ENCODE measurements at places on chromosomes 11 and 22. TPM values are rescaled to one million over a fixed set of nuclear protein-coding genes. Genes with fewer than 3 reads are reported as not detected.
A peak's percentile ranks its signal among the peaks of the same experiment; 100 is the strongest.

The MUS81 gene
- 85.8 TPM for total RNA-seq

The PATE4 gene
- not detected for total RNA-seq

DNA sequence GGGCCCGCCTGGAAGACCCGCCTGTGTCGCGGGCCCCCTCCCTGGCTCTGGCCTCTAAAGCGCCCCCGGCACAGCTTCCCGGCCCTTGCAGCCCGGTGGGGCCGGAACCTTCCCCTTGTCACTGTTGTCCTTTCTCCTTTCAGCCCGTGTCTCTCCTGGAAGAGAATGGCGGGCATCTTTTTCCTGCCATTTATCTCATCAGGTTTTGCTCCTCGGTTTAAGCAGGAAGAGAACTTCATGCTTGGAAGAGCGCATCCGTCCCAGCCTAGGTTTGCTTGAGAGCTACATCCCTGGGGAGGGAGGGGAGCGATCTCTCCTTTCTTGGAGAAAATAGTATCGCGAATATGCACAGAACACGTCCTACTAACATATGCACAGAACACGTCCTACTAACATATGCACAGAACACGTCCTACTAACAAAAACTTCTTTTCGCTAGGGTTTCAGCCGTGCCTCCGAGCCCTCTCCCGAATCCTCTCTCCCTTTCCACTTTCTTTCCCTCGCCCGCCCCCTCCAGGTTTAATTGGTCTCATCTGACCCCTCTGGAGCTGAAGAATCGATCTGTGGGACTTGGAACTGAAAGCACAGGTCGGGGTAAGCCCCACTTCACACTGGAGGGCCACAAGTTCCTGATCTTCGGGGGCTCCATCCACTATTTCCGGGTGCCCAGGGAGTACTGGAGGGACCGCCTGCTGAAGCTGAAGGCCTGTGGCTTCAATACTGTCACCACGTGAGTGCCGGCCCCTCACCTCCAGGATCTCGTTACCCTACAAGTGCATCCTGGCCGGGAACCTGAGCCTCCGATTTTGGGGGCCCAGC lies 1.2 kb downstream of the GLB1L3 start:
- no peak for DNase-seq

DNA sequence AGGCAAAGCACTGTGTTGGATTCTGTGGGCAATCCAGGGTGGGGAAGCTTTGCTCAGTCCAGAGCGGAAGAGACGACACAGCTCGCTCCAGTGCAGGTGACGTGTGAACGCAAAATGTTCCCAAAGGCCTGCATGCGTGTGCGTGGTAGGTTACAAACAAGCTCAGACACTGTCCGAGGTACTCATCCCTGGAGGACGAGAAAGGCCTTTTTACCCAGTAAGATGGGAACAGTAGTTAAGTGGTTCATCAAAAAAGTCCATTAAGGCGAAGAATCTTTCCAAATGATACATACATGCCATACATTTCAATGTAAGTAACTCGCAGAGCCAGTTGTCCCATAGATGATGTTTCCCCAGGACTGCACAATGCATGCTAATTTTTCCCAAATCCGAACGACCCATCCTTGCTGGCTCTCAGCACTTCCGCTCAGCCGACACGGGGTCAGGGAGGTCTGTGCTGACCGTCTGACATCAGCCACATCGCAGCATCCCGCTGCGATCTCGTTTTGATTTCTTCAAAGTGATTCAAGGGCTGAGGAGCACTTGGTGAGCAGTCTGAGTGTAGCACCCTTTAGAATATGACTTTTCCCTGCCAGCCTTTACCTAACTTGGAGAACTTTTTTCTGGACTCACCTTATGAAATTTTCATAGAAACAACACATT lies 19.0 kb downstream of the B3GAT1 start:
- no peak for DNase-seq

DNA sequence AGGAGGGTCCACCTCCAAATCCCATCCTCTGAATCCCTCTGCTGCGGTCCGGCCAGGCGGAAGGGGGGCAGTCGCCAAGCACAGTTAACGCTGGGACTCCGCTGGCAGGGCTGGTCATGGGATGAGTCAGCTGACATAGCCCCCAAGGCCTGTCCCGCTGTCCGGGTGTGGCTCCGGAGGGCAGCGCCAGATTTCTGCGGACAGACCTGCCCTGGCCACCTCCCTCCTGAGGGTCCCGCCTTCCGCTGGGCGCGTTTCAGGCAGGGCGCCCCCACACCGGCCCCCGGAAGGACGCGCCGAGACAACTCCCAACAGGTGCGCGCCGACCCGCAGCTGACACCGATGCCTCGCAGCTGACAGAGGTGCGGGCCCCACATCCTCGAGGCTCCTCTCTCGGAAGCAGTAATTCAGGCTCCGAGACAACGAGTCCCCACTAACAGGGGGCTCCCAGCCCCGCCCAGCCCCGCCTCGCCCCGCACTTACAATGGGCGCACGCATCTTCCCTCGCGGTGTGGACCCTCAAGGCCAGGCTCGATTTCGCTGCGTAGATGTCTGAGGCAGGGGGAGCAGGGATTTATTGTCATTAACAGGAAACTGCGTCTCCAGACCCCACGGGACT lies 607 bp downstream of the PLAAT3 start:
- peak; percentile 16 for DNase-seq

- no peak for DNase-seq
Measured at GRCh38 chr11:1952806-1953482, 5.8 kb downstream of the MRPL23 start.
